T1000 (cell line): ENCODE measurements at places on chromosomes 5 and 9.

DNA sequence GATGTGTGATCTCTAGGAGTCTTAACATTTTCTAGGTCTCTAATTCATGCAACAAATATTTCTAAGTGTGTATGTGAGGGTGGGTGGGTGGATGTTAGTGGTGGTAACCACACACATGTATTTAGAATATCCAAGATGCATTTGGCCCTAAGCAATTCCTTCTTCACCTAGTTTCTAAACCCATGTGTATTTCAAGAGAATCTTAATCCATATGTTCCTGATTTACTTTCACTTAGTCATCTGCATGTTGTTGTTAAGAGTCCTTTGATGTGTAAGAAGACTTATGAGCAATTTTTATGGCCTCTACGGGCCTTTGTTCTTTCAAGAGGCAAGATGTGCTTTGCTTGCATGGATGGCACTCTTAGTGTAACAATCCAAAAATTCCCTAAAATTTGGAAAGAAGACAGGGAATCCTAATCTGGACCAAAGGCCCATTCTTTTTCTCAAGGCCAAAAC is 282.6 kb downstream of the SPATA31D1 start:
- no peak for DNase-seq

DNA sequence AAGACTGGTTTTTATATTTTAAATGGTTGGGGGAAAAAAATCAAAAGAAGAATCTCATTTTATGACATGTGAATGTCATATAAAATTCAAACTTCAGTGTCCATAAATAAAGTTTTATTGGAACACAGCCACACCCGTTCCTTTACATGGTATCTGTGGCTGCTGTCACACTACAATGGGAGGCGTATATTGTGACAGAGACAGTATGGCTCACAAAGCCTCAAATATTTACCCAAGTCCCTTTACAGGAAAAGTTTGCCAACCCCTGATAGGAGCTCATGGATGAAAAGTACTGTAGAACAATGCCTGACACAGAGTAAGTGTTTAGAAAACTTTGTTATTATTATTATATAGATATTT is 5.2 kb upstream of the DUSP1 start:
- no peak for DNase-seq

DNA sequence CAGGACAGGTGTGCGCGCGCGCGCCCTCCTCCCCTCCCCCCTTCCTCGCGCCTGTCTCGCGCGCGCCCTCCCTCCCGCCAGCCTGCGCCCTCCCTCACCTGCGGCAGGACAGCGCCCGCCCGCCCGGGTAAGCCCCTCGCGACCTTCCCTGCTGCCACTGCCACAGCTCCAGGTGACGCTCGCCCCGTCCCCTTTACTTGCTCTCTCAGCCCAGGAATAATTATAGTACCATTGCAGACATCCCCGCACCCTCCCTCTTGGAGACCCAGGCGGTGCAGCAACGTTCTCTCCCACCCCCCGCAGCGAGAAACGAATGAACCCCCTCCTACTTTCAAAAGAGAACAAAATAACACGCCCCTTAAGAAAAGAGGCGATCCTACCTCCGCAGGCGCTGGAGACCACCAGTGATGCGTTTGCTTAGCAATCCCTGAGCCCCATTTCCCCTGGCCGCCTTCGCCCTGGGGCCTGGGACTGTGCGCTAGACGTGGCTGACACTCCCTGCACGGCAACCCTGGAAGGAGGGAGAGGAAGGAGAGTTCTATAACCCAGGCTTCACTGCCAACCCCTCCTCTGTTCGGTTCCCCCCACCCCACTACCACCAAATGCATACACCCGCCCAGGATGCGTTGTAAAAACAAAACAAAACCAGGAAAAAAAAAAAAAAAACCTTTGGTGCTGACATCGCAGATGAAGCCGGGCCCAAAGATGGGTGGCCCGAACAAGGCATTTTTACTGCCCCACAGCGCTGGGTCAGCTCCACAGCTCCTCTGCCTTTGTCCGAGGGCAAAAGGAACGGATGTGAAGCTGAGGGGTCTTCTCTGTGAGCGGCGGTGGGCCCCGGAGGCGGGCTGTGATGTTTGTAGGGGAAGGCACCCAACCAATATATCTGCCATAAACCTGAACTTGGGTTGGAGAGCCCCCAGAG is 5.6 kb upstream of the PURA start:
- no peak for DNase-seq

GRCh38 chr9:92769990-92770359 is 5.3 kb upstream of the BICD2 start:
- no peak for DNase-seq

DNA sequence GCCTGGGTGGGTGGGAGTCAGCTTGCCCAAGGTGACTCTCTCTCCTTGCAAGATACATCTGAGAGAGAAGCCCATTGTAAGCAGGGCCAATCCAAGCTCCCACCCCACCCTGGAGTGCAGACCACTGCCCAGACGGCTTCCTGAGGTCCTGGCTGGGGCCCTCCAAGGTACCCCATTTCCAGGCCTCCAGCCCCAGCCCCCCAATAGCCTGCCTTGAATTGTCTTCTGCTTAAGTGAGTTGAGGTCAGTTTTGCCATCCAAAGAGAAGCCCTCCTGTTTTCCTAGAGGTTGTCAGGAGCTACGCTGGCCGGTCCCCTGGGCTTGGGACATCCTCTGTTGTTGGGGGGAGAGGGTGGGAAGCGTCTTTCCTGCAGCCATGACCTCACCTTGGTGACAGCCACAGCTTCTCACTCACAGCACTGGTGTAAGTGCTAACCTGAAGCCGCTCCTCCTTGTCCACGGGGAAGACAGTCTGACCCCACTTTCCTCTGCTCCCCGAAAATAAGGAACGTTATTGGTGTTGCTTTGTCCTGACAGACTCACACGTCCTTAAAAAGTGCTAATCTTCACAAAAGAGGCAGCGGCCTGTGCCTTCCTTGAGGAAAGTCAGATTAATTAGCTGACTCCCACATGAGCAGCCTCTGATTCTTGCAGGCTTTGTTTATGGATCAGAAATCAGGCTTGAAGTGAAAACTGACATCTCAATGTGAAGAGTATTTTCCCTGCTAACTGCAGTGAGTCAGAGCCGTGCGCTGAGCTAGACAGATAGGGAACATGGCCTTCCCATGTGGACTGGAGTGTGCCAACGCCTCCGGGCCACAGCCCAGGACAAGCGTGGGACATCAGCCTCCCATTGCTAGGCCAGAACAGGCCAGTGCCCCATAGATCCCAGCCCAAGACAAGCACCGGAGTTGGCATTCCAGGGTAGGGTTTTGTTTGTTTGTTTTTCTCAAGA is 52.3 kb downstream of the ADAMTS2 start:
- DNase-seq, result no peak

GRCh38 chr9:115998666-115999065 is 154.9 kb upstream of the PAPPA start:
- DNase-seq, result no peak

DNA sequence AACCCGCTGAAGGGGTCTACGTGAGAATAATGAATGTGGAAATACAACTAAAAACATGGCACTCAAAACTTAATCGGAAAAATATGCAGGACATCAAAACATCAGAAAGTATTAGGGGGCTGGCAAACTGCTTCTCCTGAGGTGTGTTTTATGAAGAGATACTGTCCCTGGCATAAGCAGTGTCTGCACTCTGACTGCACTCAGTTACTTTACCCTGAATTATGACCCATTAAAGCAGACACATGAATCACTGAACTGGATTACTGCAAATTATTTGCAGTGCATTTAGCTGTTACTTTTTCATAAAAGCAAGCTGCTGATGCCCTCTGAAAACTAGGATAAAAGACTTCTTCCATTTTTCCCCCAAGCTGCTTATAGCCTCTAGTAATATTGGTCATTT is 164.9 kb downstream of the AP3B1 start:
- no peak for DNase-seq

- no peak for DNase-seq
Measured at GRCh38 chr5:142202282-142202681, 93.7 kb downstream of the NDFIP1 start.

- no peak for DNase-seq
Measured at GRCh38 chr5:143673676-143674468, 138.1 kb upstream of the HMHB1 start.

GRCh38 chr5:55923177-55923771 is 71.5 kb downstream of the IL6ST start:
- no peak for DNase-seq

DNA sequence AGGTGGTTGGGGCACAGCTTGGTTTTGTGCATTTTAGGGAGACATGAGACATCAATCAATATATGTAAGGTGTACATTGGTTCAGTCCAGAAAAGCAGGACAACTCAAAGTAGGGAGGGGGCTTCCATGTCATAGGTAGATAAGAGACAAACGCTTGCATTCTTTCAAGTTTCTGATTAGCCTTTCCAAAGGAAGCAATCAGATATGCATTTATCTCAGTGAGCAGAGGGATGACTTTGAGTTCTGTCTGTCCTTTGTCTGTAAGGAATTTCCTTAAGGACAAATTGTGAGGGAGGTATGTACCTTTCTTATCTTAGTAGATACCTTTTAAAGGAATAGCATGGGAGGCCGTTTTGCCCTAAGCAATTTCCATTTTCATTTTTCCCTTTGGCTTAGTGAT is 63.3 kb downstream of the COL15A1 start:
- DNase-seq, result no peak

DNA sequence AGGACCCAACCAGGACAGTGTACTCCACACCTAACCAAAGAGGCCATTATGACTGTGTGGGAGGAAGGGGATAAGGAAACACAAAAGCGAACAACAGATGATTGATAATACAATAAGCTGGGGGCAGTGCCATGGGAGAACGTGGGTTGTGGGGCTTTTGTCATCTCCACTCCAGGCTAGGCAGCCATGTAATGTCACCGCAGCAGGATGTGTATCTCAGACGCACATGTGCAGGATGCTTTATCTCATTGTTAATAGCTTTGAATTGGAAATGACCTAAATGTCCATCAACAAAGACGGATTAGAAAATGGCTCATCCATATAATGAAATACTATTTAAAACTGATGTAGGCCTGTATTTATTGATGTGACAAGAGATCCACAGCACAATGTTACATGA is 51.0 kb downstream of the EPB41L4B start:
- no peak for DNase-seq

GRCh38 chr9:134770972-134771971 is 109.3 kb upstream of the FCN2 start:
- DNase-seq, result no peak
